ENCODE measurements at places on chromosomes 13 and 19. TPM values are rescaled to one million over a fixed set of nuclear protein-coding genes. Genes with fewer than 3 reads are reported as not detected.
A peak's percentile ranks its signal among the peaks of the same experiment; 100 is the strongest.

The PSG1 gene
- total RNA-seq = not detected

DNA sequence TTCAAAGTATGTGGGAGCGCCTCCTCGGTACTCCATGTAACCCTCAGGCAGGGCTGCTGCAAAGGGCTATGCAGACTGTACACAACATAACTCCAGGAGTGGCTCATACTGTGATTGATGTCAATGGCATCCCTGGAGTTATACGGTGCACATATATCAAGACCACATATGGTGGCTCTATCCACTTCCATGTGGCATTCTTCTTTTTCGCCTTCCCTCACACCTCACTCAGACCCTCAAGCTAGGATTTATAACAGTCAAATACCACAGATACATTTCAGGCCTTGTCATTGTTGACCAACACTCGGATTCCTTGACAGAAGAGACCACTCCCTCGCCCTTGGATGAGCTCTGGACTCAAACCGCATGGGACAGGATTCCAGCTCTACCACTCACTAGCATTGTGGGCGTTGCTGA, 11.3 kb upstream of the UBL3 start:
- no peak for DNase-seq

The AZU1 gene
- total RNA-seq = not detected

- DNase-seq = peak; percentile 43
Observed at GRCh38 chr19:37817180-37817981, 38.0 kb upstream of the ZNF573 start.

DNA sequence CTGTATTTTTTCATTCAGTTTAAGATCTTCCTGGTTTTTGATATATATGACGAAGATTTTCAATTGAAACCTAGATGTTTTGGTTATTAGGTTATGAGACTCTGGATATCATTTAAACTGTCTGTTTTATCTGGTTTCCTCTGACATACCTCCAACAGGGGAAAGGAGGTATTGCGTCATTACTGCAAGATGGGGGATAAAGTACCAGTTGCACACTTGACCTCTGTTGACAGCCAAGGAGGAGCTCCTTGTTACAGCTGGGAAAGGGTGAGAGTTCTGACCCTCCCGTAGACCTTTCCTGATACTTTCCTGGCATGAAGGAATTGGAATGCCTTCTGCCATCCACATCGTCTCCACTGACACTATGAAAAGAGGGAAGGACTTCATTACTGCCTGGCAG, 82.0 kb upstream of the SHISA2 start:
- no peak for DNase-seq

The NAPSA gene
- not detected for total RNA-seq

DNA sequence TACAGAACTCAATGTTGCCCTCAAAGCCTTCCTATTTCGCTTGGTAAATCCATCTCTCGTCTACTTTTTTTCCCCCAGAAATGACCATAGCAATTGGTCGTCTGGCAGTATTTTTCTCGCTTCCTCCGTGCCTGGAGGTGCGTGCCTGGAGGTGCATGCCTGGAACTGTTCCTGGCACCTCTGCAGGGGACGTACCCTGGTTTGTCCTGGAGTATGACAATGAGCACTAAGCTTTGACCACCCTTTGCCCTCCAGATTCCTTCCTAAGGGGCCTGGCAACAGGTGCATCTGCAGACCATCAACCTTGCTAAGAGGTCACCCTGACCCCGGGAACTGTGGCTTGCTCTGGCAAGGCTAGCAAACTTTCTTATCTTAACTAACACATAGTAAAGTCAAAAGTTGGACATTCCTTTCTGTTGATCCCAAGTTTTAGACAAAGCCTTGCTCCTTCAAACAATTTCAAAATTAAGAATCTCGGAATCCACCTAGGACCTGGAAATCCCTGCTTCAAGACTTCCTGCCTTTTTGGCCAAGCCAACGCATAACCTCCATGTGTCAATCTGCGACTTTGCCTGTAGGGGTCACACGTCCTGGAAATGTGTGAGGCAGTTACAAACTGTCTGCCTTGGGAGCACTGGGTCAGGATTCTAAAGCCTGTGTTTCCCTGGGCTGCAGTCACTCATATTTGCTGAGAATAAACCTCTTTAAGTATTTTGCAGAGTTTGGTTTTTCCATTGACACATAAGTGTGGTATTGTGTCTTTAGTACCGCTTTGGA, 28.8 kb upstream of the TUBGCP3 start:
- no peak for DNase-seq

The CRTC1 gene
- total RNA-seq = 5.7 TPM

DNA sequence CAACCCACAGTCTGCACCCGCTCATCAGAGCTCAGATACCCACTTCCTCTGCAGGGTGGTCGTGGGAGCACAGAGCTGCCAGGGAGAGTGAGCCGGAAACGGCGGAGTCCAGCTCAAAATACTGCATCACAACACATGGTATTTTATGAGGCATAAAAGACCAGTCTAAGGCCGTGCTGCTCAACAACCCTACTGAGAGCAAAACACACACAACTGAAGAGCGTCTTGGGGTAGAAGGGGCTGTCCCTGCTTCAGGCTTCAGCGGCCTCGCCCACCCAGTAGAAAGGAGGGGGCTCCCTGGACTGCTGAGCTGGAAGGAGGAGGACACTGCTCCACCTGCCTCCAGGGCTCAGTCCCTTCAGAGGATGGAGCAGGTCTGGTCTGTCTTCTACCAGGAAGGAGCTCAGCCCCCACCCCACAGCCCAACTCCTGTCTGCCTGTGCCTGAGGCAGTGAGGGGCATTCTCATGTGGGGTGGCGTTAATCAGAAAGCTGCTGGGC, 36.9 kb downstream of the NAXD start:
- DNase-seq = no peak

GRCh38 chr13:69589531-69590235, 517.9 kb upstream of the ATXN8OS start:
- no peak for DNase-seq

The ZNF729 gene
- not detected for total RNA-seq

- DNase-seq = peak; percentile 54
Observed at GRCh38 chr13:41075034-41075433, 13.7 kb downstream of the WBP4 start.

The ICAM4 gene
- total RNA-seq = not detected

The SYNE4 gene
- total RNA-seq = 0.98 TPM

- DNase-seq = no peak
Observed at GRCh38 chr13:47134939-47135489, 238.2 kb upstream of the HTR2A start.

DNA sequence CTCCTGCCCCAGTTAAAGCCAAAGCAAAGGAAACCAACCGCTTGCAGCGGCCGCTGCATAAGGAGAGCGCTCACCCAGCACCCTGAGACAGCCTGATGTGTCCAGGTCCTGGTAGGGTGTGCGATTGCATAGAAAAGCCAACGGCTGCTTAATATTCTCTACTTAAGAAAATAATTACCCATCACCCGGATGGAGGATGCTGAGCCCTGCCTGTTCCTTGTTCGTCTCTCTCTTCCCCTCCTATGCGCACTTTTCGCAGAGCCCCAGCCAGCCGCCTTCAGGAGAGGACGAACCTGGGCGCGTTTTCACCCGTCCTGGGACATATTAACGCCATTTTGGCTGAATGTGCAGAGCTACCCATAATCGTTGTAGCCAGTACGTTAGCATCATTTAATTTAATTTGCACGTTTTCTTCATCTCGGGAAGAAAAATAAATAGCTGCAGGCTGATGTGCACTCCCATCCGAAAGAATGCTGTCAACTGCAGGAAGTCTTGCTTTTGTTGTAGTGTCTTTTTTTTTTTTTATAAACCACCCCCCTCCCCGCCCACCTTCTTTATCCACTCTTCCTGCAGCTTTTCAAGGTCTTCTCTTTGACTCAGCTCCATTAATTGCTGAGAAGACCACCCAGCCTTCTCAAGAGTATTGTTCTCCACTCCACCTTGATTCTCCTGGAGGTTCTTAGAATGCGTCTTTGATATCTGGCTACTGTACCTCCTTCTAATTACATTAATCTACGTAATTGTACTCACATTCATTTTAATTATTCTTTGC, 214.5 kb downstream of the TEX29 start:
- DNase-seq = no peak

- no peak for DNase-seq
Observed at GRCh38 chr19:40355975-40356680, 7.6 kb downstream of the PLD3 start.

GRCh38 chr13:22505489-22505888, 675.3 kb upstream of the SGCG start:
- no peak for DNase-seq

The TTYH1 gene
- 21.0 TPM for total RNA-seq

DNA sequence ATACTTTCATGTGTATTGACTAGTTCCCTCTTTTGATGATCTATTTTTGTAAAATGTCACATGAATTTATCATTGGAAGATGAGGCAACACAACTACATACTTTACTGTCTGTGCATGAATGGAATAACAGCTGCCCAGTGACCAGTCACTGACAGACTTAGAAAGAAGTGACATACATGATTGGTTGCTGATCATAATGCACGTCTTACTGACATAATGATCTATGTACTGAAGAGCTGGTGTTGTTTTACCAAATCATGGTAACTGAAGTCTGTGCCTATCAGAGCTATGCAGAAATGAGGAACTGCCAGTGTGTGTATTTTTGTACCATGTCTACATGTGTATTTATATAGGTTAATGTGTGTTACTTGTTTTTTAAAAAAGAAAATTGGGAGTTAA, 26.5 kb downstream of the GPR18 start:
- DNase-seq = no peak

DNA sequence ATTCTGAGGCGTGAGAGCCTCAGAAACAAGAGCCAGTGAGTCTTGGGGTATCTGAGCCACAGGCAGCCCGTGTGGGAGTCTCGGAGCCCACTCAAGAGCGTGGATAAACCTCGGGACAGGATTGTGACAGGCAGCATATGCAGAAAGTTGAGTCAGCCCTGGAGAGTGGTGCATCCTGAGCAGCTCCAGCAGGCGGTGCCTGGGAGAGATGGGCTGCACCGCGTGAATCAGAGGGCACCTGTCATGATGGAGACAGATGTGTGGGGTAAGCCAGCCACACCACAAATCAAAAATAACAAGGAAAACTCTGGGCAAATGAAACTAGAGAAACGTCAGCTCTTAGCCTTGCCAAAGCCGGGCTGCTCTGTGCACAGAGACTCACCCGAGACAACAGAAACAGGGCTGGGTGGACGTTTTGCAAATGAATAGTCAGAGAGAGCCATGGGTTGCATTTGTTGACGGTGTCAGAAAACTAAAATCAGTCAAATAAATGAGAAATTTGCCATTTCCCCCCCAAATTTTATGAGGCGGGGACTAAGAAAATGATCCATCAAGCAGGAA, 30.0 kb upstream of the POP4 start:
- DNase-seq = no peak

- DNase-seq = no peak
Observed at GRCh38 chr13:114105521-114106225, 26.8 kb downstream of the RASA3 start.

The CEACAM8 gene
- total RNA-seq = not detected

GRCh38 chr13:113486698-113487097, 3.8 kb downstream of the DCUN1D2 start:
- DNase-seq = no peak

DNA sequence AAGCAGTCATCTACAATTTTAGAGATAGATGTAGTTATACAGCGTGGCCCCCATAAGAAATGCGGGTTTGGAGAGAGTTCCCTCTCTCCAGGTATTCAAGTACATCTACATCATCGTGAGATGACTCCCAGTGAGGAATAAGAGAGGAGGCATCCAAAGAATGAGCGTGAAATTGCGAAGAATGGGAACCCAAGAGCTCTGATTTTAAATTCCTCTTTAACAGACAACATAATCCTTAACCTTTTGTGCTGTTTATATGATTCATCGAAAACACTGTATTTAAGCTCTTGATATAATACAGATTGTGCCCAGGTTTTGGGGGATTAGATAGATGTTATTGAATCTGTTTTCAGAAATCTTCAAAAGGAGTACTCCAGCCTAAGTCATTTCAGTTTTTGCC, 161.5 kb downstream of the COG6 start:
- DNase-seq = no peak

DNA sequence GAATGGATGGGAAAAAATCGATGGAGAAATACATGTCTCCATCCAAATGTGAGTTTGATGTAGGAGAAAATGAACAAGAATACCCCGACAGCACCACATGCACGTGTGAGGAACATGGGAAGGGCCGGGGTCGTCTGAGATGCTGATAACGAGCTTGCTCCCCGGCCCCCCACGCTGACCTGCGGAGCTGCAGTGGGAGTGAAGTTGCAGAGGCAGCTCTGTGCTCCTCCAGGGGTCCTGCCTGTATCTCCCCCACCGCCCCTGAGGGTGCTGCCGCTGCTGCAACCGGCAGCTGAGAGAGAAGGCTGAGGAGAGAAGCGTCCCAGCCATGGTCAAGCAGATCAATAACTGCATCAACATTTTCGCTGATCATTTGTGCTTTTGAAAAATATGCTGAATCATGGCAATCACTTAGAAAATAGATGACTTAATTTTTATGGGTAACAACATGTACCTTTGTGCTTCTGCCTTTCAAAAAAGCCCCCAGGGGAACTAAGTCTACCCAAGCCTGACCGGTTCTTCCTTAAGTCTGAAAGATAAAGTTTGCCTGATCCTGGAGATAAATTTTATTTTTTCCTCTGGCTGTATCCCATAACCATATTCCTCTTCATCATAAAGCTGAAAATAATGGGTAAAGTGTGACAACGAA, 18.2 kb upstream of the NAXD start:
- DNase-seq = no peak

GRCh38 chr13:33275916-33276315, 9.6 kb downstream of the STARD13 start:
- no peak for DNase-seq

The SYDE1 gene
- 40.4 TPM for total RNA-seq

The MIA gene
- 237 TPM for total RNA-seq

- DNase-seq = peak; percentile 33
Observed at GRCh38 chr19:49210108-49210900, 52.7 kb downstream of the TRPM4 start.

- DNase-seq = no peak
Observed at GRCh38 chr19:43078311-43078710, 4.2 kb downstream of the PSG2 start.

GRCh38 chr13:41364043-41364442, 53.0 kb downstream of the NAA16 start:
- DNase-seq = no peak

DNA sequence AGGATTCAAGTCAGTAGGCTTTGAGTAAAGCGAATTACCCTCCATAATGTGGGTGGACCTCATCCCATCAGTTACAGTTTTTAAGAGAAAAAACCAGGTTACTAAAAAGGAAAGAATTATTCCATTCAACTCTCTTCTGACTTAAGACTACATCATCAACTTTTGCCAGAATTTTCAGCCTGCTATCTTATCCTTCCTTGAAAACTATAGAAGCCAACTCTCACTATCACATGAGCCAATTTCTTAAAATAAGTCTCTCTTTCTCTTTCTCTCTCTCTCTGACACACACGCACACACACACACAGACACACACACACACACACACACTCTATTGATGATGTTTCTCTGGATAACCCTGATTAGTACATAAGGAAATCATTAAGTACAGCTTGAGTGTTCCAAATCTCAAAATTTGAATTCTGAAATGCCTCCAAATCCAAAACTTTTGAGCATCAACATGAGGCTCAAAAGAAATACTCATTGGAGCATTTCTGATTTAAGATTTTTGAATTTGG, 217.0 kb upstream of the PRR20A start:
- no peak for DNase-seq

- no peak for DNase-seq
Observed at GRCh38 chr13:99792079-99792921, 179.3 kb downstream of the ZIC5 start.

The LRRC63 gene
- total RNA-seq = not detected

The ATP12A gene
- not detected for total RNA-seq

GRCh38 chr19:33678796-33679585, 57.2 kb downstream of the CHST8 start:
- no peak for DNase-seq

Data from tibial nerve (tissue), 4 donors.